ENCODE measurements at places on chromosomes 6 and 20. TPM values are rescaled to one million over a fixed set of nuclear protein-coding genes. Genes with fewer than 3 reads are reported as not detected.
A peak's percentile ranks its signal among the peaks of the same experiment; 100 is the strongest.

DNA sequence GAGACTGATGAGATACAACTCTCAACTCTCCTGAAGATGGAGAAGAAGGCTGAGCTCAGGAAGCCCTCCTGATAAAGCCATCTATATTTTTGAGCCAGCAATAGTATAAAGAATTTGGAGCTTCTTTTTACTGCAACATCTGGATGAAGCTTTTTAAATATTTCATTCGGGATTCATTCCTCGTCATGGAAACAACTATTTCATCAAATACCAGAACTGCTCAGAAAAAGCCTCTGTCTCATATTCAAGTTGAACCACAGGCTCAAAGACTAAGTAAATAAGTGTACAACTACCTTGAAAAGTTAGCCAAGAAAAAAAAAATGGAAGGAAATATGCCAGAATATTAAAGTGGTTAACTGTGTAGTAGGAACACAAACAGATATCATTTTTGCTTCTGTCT, 37.8 kb downstream of the PTPRT start:
- no peaks in the 10 kb centered on the region for H3K27me3 ChIP-seq
- no peak overlapping the region for H3K27ac ChIP-seq
- H3K4me3 ChIP-seq, result no peak overlapping the region
- no peaks in the 10 kb centered on the region for H3K4me1 ChIP-seq

DNA sequence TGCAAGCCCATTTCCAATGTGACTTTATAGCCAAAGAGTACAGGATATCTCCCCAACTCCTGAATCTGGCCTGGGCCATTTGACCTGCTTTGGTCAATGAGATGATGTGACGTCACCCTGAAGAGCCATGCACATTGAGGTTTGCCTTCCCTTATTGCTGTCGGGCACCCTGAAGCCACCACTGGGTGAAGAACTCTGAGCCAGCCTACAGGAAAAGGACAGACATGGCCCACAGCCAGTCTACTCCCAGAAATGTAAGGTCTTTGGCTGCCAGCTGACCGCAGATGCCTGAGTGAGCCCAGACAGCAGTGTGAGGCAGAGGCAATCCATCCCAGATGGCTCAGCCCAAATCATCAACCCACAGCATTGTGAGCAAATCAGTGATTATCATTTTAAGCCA, 3.7 kb upstream of the SYNDIG1 start:
- no peaks in the 10 kb centered on the region for H3K36me3 ChIP-seq
- no peak overlapping the region for H3K27ac ChIP-seq
- H3K27me3 ChIP-seq, result peaks cover 18% of the 10 kb centered on the region

KIF13A gene
- 14.1 TPM for total RNA-seq

UBE2C gene
- total RNA-seq, result 3.3 TPM

DNA sequence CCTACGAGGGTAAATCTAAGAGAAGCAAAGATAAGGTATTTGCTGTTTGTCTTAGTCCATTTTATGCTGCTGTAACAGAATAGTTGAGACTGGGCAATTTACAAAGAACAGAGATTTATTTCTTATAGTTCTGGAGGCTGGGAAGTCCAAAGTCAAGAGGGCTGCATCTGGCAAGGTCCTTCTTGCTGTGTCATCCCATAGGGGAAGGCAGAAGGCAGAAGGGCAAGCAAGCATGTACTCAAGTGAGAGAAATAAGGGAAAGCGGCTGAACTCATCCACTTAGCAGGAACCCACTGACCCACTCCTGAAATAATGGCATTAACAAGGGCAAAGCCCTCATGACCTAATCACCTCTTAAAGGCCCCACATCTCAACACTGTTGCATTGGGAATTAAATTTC, 102.7 kb downstream of the AGPAT4 start:
- peaks cover 34% of the 10 kb centered on the region for H3K4me1 ChIP-seq
- H3K36me3 ChIP-seq, result peaks cover 2% of the 10 kb centered on the region
- H3K27ac ChIP-seq, result no peak overlapping the region
- no peak for DNase-seq
- no peak overlapping the region for H3K4me3 ChIP-seq

DNA sequence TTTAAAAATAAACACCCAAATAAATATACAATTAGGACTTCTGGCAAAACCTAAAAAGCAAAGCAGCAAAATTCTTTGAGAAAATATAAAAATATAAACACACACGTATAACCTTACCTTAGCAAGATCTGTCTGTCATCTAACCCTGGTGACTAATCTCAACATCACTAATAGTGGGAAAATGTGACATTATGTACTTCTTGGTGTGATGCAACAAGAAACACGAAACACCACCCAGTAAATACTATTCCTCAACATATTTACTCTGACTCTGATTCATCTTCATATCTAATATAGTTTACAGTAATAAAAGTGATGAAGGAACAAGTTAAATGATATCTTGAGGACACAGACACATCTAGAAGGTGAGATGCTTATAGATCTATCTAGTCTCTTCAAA, 332.6 kb upstream of the MANEA start:
- H3K27me3 ChIP-seq, result no peaks in the 10 kb centered on the region
- H3K27ac ChIP-seq, result no peak overlapping the region
- no peak for DNase-seq
- no peak overlapping the region for H3K4me3 ChIP-seq

DLK2 gene
- 1.4 TPM for total RNA-seq

CLVS2 gene
- total RNA-seq, result not detected

- no peaks in the 10 kb centered on the region for H3K36me3 ChIP-seq
- H3K27me3 ChIP-seq, result peaks cover 7% of the 10 kb centered on the region
- no peak overlapping the region for H3K27ac ChIP-seq
- DNase-seq, result no peak
- no peak overlapping the region for H3K4me3 ChIP-seq
Measured at GRCh38 chr6:112274774-112275173, 20.4 kb upstream of the LAMA4 start.

DNA sequence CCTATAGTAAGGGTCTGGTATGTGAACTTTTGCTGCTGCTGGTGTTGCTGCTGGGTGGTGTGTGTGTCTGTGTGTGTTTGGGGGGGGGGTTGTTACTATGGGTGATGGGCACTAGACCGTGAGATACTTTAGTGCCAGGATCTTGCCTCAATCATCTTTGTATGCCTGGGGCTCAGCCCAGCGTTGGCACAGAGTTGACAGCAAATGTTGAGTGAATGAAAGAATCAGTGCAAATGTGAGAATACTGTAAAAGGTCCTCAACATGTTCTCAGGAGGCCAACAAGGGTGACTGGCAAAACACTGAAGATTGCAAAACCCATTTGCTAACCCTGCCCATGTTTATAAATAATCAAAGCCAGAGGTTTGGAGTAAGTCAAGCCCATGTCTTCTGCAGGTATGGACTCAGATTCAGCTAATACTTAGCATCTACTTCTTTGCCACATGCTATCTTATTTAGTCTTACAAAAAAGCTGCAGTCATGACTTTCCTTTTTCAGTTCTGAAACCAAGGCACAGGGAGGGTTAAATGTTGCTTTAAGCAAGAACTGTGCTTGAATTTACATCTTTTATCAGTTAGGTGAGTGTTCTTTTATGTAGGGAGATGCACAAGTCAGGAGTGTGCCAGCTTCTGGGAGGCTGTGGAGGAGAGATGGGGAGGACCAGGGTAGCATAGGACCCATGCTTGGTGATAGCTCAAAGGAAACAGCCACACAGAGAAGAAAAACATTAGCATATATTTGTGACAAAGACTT, 125.3 kb upstream of the SPACA1 start:
- peaks cover 93% of the 10 kb centered on the region for H3K4me1 ChIP-seq
- peak overlapping the region; percentile 88 for H3K27ac ChIP-seq
- no peaks in the 10 kb centered on the region for H3K36me3 ChIP-seq
- DNase-seq, result no peak
- H3K27me3 ChIP-seq, result no peaks in the 10 kb centered on the region
- peak overlapping the region; percentile 33 for H3K4me3 ChIP-seq

DNA sequence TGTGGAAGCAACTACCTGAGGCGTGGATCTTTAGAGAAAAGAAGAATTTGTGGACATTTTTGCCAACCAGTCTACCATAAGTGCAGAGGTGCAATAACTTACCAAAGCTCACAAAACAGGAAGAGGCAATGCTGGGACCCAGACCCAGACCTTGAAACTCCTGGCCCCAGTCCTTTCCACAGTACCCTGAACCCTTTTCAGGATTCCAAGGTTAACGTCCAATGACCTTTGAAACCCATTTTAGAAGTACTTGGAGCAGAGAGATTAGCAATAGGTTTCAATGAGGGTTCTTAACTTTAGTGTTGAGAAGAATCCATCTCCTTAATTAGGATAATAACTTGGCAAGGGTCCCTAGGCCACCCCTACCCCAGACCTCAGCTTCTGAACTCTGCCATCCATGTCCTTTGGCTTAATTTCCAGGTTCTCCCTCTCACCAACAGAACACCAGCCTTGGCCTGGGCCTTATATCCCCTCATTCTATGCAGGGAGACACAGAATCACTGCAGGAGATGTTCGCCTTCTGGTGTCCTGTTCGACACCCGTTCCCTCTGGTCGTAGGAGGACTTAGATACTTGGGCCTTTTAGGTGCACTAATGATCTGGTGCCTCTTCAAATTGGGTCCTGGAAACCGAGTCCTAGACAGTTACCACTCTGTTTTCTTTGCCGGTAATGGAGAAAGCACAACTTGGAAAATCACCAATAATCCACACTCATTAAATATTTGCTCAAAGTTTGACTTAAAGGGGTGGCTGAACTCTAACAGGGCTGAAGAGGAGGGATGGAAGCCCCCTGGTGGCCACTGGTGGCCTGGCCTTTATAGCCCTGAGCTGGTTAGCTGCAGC, 40.6 kb downstream of the ISM1 start:
- H3K36me3 ChIP-seq, result no peaks in the 10 kb centered on the region
- no peak overlapping the region for H3K4me3 ChIP-seq
- H3K27me3 ChIP-seq, result peaks cover 5% of the 10 kb centered on the region
- no peaks in the 10 kb centered on the region for H3K4me1 ChIP-seq
- no peak for DNase-seq
- no peak overlapping the region for H3K27ac ChIP-seq

C20orf141 gene
- total RNA-seq, result not detected

DNA sequence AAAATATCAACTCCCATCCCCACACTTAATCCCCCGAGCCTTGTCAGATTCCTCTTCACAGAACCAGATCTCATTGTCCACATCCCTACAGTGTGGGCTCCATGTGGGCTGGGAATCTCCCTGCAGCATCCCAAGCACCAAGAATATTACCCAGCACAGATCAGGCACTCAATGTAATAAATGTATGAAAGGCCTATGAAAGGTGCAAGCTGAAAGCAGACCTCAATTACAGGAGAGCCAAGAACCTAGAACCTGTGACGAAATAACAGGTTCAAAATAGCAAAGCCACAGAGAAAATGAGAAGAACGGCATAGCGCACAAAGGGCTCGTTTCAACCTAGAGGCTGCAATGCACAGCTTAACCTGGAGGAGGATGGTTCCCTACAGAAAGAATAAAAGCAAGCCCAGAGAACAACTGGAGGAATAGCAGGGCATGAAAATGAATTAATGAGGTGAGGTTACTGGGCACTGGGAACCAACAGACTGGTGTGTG, 3.1 kb downstream of the SLC23A2 start:
- peak overlapping the region; percentile 94 for H3K4me3 ChIP-seq
- H3K27ac ChIP-seq, result peak overlapping the region; percentile 66
- peaks cover 75% of the 10 kb centered on the region for H3K4me1 ChIP-seq
- DNase-seq, result no peak
- no peaks in the 10 kb centered on the region for H3K27me3 ChIP-seq

- H3K27me3 ChIP-seq, result no peaks in the 10 kb centered on the region
- no peaks in the 10 kb centered on the region for H3K36me3 ChIP-seq
- no peak for DNase-seq
- peaks cover 22% of the 10 kb centered on the region for H3K4me1 ChIP-seq
Measured at GRCh38 chr6:105786890-105787655, 299.1 kb upstream of the PRDM1 start.

GRCh38 chr20:19519466-19519865, 238.6 kb upstream of the RIN2 start:
- H3K27me3 ChIP-seq, result peaks cover 4% of the 10 kb centered on the region
- no peak overlapping the region for H3K27ac ChIP-seq
- no peaks in the 10 kb centered on the region for H3K36me3 ChIP-seq
- H3K4me3 ChIP-seq, result no peak overlapping the region
- no peak for DNase-seq
- no peaks in the 10 kb centered on the region for H3K4me1 ChIP-seq

DNA sequence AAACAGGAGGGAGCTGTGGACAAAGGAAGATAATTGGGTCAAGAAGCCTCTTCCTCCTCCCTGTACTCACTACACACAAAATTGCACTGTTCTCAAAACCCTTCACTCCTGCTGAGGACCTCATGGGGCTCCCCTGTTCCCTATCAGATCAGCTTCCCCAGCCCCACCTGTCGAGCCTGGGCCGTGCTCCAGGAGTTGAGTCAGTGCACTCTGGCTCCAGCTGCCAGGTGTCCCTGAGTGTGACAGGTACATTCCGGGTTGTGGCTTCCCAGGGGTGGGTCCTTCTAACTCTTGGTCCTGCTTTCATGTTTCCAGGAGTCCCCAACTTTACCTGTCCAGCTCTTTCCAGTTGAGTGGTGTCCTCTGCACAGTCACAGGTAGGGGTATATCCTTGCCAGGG, 8.4 kb downstream of the RAB5IF start:
- peaks cover 62% of the 10 kb centered on the region for H3K36me3 ChIP-seq
- no peak for DNase-seq
- H3K27ac ChIP-seq, result no peak overlapping the region
- H3K4me1 ChIP-seq, result no peaks in the 10 kb centered on the region

- no peak overlapping the region for H3K27ac ChIP-seq
- H3K4me3 ChIP-seq, result no peak overlapping the region
- no peaks in the 10 kb centered on the region for H3K36me3 ChIP-seq
- no peak for DNase-seq
Measured at GRCh38 chr20:17406051-17406590, 125.1 kb downstream of the BFSP1 start.

TEAD3 gene
- 0.34 TPM for total RNA-seq

- no peak for DNase-seq
- peaks cover 6% of the 10 kb centered on the region for H3K27me3 ChIP-seq
- no peaks in the 10 kb centered on the region for H3K4me1 ChIP-seq
Measured at GRCh38 chr6:104973404-104973803, 16.5 kb downstream of the LIN28B start.

MAS1 gene
- total RNA-seq, result not detected

MAFB gene
- total RNA-seq, result 0.61 TPM

DNA sequence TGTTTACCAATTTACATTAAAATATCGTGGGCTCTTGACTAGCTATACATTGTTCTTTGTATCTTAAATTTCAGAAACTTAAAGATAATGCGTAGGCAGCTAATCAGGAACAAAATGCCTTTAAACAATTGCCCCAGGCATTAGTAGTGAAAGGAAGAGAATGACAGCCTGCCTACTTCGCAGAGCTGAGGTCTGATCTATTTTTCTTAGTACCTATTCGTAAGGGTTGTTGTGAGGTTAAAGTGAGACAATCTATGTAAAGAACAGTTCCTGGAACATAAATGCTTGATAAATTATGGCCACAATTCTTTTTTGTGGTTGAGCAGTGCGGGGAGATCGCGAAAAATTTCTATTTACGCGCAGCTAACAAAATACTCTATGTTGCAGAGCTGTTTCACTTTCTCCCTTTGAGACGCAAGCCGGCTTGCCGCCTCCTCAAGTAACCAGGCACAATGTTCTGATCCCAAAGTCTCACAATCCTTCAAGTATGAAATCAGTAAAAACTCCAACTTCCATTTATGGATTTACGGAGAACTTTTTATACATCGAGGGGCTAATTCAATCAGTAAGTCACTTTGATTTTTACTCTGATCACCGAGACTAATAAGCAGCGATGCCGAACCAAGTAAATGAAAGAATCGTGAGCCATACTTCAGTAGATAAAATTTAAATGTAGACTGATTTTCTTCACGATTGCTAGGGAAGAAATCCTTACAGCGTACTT, 878 bp upstream of the PNRC1 start:
- peaks cover 37% of the 10 kb centered on the region for H3K36me3 ChIP-seq
- peaks cover 29% of the 10 kb centered on the region for H3K4me1 ChIP-seq
- H3K27ac ChIP-seq, result peak overlapping the region; percentile 99
- DNase-seq, result no peak
- peak overlapping the region; percentile 95 for H3K4me3 ChIP-seq

UFL1 gene
- total RNA-seq, result 23.6 TPM

All from activated B cell treated with CpG ODN at 0.5 μM for 24 hours (primary cell).